ENCODE measurements at places on chromosomes 11 and 22.
A peak's percentile ranks its signal among the peaks of the same experiment; 100 is the strongest.

- no peak for DNase-seq
Measured at GRCh38 chr11:68584991-68585524, 99.3 kb upstream of the GAL start.

DNA sequence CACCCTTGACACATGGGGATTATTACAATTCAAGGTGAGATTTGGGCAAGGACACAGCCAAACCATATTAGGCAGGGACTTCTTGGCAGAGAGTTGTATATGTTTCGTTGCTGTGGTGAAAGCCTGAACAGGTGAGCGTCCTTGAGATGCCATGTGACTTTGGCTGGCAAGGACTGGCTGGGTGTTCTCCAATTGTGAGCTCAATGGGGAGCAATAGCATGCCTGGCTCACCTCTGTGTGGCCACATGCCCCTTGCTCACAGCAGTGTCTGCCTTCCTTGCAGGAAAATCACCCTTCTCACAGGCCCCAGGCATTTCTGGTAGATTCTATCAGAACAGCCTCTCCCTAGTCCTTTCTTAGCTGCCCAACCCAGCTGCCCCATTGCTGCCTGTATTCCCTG lies 105.5 kb downstream of the PARVA start:
- DNase-seq: no peak

GRCh38 chr22:28813772-28814518 lies 13.6 kb upstream of the XBP1 start:
- DNase-seq: no peak

GRCh38 chr11:18248561-18248960 lies at the start of gene SAA2:
TSS of gene SAA2 (minus strand) at chr11:18248668. CDS start at chr11:18248011, 657 bp downstream.
- no peak for DNase-seq

DNA sequence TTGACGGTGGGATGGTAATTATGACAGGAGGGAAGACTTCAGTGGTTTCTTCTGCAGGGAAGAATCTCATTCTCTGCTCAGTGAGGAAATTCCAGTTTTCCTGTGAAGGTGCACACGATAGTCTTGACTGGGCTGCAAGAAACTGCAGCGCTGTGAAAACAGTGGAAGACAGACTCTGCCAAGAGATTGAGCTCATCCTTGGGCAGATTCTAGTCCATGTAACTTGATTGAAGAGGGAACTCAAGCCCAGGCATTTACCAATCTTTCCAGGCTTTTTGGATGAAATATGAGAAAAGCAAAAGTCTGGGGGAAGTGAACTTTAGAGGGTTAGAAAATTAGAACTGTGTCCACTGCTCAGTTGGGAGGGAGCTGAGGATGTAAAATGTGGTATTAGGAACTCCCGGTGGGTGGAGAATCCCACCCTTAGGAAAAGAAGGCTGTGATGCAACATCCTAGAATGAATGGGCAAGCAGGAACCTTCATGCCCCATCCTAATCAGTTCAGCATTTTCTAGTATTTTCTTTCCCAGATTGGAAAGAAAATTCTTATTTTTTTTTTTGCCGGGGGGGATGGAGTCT lies 212.6 kb downstream of the DBX1 start:
- no peak for DNase-seq

DNA sequence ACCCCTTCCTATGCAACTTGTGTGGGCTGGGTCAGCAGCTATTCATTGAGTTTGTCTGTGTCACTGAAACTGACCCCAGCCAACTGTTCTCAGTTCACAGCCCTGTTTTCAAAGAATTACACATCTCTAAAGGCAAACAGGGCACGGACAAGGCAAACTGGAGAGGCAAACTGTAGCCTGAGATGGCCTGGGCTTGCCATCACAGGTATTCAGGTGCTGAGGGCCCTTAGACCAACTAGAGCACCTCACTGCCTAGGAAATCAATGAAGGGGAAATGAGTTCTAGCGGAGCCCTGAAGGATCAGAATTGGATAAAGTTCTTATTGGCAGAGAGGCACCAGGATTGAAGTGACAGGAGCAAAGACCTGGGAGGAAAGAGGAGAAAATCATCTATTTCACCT lies 24.0 kb downstream of the PIK3IP1 start:
- no peak for DNase-seq

- DNase-seq: no peak
Measured at GRCh38 chr11:26229981-26230380, 101.9 kb upstream of the ANO3 start.

- DNase-seq: peak; percentile 47
Measured at GRCh38 chr11:68373189-68373814, 60.9 kb downstream of the LRP5 start.

DNA sequence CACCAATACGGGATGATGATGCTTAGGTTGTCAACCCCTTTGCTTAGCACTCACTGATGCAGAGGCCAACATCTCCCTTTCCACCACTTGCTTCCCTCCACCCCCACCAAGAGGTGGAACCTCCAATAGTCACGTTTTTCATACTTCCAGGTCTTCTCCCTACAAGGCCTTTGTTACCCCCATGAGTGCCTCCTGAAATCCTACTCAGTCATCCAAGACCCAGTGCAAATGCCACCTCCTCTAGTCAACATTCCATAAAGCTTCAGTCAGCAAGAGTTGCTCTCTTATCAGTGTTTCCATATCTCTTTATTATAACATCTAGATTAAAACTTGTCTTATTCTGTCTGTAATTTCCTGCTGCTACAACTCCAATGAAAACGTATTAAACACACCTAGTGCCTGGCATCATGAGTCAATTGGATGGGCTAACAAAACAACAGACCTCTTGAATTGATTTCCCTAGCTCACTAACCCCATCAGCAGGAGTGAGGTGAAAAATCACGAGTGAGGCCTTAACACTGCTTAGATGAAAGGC lies 370.7 kb upstream of the CCDC90B start:
- no peak for DNase-seq

DNA sequence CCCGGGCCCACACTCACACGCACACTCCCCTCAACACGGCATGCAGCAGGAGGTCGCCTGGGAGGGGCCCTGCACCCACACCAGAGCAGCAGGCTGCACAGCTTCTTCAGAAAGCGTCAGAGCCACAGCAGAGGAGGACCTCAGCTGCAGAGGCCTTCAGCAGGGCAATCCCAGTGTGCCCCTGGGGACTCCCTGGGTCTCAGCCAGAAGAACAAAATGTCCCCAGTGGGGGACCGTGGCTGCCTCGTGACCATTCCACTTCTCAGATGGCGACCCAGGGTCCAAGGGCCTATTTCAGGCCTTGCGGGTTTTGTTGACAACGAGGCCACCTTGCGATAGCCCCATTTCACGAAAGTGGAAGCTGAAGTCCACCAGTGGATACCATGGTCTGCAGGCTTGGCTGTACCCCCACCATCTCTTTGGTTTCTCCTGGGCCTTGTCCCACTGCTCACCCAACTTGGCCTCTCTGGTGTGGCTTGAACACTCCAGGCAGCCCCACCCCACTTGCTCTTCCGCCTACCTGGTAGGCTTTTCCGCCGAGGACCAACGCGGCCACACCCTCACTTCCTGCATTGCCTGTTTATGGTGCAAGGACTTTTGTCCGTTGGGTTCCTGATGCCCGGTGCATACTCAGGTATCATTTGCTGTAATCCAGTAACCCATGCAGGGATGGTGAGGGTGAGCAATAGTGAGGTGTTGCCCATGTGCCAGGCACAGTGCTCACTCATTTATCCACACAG lies 38.1 kb downstream of the MB start:
- no peak for DNase-seq

DNA sequence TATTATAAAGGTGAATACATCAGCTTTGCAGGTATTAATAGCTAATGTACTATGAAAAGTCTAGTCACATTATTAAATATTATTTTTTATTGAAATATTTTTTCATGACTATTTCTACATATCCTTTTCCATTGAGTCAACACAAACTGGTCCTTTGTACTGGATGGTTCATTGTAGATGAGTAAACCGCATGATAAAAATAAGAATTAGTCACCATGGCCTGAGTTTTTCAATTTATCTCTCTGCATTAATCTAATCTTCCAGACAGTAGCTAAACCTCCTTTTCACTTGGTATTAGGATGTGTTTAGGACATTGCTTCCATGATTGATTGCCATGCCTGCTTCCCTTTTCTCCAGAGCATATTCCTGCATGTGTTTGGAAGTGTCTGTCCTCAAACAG lies 439.4 kb upstream of the ARHGAP42 start:
- no peak for DNase-seq

GRCh38 chr11:313787-314553 lies at the start of gene IFITM1:
TSS of gene IFITM1 (plus strand) at chr11:314040. CDS start at chr11:314171, 131 bp downstream.
- no peak for DNase-seq
